CD4-positive, alpha-beta T cell treated with Interleukin-15 for 4 hours (primary cell): ENCODE measurements at places on chromosomes 7 and 10.
A peak's percentile ranks its signal among the peaks of the same experiment; 100 is the strongest.

DNA sequence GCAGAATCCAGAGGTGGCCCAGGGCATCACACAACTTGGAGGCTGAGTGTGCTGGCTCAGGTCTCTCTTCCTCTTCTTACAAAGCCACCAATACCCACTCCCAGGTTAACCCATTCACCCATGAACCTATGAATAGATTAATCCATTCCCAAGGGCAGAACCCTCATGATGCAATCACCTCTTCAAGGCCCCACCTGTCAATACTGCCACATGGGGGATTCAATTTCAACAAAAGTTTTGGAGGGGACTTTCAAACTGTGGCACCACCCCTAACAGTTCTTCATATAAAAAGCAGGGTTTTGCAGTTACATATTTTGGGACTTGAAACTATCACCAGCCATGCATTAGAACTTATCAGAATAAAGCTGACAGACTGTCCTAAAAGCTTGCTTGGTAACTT, 193.6 kb upstream of the RNF32 start:
- no peak for DNase-seq

DNA sequence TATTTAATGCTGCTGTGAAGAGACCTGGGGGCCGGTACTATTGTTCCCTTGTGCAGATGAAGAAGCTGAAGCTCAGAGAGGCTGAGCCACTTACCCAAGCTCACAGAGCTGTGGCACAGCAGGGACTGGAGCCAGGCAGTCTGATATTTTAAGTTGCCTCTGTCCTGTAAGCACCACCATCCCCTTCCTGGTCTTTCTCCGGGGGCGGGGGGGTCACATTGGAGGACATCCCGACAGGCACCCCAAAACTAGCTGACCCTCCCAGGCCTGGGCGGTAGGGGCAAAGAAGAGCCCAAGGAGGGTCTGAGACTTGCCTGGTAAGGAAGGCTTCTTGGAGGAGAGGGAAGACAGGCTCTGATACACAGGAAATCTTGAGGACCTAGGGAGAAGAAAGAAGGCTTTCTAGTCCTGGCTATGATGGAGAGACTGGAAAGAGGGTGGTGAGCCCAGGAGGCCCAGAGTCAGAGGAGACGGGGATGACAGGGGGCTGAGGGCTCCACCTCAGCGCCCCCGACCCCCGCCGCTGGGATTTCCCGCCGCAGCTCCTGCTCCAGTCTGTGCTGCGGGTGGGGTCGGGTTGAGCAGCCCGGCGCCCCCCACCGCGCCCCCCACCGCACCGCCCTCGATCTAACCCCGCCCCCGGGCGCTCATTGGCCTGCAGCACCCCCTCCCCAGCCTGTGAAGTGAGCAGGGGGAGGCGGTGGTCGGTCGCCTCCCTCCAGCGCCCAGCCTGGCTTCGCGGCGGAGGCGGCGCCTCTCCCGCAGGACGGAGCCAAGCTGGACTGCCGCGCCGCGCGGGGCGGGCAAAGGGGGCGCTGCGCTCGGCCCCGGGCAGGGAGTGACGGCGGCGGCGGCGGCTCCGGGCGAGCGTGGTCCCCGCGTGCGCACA, at the start of gene ADCYAP1R1:
TSS of gene ADCYAP1R1 (plus strand) at position 711 of the 889 bp plus-strand sequence. CDS start 10,957 bp downstream, outside the sequence.
- DNase-seq = no peak

DNA sequence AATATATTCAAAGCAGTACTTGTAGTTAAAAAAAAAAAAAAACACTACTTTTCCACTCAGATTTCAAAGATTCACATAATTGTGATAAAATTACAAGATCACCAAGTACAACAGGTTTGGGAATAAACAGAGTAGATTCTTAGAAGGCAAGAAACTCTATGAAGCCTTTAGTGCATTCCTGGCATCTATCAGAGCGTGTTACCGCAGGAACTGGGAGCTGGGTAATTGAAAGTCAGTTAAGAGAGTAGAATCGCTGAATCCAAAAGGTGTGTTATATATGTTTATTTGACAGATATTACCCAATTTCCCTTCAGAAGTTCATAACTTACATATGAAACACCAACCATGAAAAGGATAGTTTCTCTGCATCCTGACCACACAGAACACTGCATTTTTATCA, 159.2 kb upstream of the PLXNA4 start:
- DNase-seq = no peak

GRCh38 chr7:2452643-2453270, 23.4 kb downstream of the GRIFIN start:
- DNase-seq = no peak

GRCh38 chr10:71978476-71978875, 14.3 kb downstream of the CHST3 start:
- no peak for DNase-seq

- DNase-seq = no peak
Measured at GRCh38 chr10:56547163-56547562, 186.1 kb upstream of the ZWINT start.

GRCh38 chr7:140036224-140036962, 26.4 kb downstream of the PARP12 start:
- DNase-seq = peak; percentile 13

DNA sequence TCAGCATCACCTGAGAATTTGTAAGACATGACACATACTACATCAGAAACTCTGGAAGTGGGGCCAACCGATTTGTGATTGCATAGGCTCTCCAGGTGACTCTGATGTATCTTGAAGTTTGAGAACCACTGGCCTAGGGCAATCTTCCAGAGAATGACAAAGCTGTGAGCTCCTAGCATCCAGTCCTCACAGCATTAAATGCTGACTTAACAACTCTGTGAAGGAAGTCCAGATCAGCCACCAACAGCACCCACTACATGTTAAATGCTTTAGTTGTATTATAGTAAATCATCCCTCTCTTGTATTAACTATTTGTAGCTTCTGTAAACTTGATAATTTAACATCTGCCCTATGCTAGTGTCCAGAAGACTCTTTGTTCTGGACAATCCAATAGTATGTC, 636.5 kb upstream of the STEAP1 start:
- no peak for DNase-seq

DNA sequence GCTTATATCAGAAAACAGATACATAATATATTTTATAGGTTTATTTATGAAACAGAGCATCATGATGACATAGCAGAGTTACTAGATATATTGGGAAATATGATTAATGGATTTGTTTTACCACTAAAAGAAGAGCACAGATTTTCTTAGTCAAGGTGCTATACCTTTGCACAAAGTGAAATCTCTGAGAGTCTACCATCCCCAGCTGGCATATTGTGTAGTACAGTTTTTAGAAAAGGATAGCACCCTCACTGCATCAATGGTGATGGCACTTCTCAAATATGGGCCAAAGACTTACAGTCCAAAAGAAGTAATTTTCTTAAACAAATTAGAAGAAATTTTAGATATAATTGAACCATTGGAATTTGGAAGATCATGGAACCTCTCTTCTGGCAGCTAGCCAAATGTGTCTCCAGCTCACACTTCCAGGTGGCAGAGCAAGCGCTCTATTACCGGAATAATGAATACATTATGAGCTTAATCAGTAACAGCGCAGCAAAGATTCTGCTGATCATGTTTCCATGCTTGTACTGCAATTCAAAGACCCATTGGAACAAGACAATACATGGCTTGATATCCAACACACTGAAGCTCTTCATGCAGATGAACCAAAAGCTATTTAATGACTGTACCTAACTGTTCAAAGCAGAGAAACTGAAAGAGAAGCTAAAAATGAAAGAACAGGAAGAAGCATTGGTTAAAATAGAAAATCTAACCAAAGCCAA, 21.9 kb upstream of the CREB3L2 start:
- DNase-seq = no peak

GRCh38 chr10:124727361-124727960, 16.7 kb downstream of the FAM53B start:
- DNase-seq = no peak

GRCh38 chr7:140209866-140210609, 33.3 kb upstream of the KDM7A start:
- peak; percentile 42 for DNase-seq

GRCh38 chr10:94762393-94762792, at the start of gene CYP2C19:
Gene CYP2C19, plus strand, starts transcription at chr10:94762681. Its CDS starts 25 bp downstream, at chr10:94762706.
- DNase-seq = no peak

DNA sequence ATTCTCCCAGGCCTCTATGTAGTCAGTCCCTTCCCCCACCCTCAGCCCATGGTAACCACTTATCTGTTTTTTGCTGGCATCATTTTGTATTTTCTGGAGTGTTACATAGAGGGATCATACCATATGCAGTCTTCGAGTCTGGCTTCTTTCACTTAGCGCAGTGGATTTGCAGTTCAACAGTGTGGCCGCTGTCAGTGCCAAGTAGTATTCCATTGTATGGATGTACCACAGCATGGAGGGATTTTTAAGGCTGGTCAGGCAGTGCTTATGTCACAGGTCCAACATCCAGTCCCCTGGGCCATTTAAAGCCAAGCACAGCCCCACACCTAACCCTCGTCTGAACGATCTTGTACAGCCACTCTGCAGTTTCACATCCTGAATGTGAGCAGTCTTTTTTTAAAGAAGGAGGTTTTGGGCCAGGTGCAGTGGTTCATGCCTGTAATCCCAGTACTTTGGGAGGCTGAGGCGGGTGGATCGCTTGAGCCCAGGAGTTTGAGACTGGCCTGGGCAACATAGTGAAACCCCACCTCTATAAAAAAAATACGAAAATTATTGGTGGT, 121.8 kb downstream of the CUX1 start:
- DNase-seq = no peak

DNA sequence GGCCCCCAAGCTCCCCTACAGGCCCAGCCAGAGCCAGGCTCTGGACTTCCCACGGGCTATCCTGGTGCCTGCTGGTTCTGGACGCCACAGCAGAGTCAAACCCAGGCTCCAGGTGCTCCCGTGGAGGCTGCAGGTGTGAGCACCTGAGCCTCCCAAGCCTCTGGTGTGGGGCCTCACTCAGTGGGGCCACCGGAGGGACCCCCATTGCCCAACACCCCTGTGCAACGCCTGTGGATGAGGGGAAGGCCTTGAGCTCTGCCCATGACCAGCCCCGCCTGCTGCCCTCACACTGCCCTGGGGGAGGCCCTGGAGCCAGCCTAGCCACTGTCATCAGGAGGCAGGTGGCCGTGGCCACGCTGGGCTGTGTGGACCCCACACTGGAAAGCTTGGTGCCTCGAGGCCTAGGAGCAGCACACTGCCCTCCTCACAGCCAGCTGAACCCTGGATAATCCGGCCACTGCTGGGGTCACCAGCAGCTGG, 229.3 kb downstream of the MAD1L1 start:
- DNase-seq = no peak

DNA sequence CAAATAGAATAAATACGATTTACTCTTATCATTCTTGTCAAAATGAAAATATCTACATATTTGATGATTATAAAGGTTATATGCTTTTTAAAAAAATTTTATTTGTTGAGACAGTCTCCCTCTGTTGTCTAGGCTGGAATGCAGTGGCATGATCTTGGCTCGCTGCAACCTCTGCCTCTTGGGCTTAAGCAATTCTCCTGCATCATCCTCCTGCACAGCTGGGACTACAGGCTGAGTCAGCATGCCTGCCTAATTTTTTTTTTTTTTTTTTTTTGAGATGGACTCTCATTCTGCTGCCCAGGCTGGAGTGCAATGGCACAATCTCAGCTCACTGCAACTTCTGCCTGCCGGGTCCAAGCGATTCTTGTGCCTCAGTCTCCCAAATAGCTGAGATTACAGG, 48.9 kb downstream of the PUS7 start:
- no peak for DNase-seq

DNA sequence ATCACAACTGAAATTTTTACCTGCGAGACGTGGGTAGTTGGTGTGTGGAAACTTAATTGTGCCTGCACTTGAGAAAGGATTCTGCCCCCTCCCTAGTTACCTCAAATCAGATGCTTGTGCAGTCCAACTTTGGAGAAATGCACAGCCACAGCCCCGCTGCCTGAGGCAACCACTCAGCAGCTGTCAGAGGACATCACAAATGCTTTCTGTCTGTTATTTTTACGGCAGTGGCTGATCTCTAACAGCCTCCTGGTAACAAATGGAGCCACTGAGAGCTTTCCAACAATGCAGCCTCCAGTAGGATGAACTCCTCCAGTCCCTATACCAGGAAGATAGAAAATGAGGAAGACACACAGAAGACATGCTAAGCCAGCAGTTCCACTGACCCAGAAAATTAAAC, 712.2 kb upstream of the GHITM start:
- DNase-seq = no peak
